Vagina (tissue), 2 donors: ENCODE measurements at places on chromosomes 1 and 21.

GRCh38 chr1:36689992-36690391 is 207.3 kb upstream of the CSF3R start:
- DNase-seq = no peak

- DNase-seq = no peak
These were observed 2.1 kb downstream of the MYOM3 start for GRCh38 chr1:24109686-24110475.

- DNase-seq = no peak
These were observed 46.8 kb upstream of the TARDBP start for GRCh38 chr1:10965546-10966226.

- DNase-seq = no peak
These were observed 28.6 kb upstream of the PLEKHG5 start for GRCh38 chr1:6519935-6520671.

DNA sequence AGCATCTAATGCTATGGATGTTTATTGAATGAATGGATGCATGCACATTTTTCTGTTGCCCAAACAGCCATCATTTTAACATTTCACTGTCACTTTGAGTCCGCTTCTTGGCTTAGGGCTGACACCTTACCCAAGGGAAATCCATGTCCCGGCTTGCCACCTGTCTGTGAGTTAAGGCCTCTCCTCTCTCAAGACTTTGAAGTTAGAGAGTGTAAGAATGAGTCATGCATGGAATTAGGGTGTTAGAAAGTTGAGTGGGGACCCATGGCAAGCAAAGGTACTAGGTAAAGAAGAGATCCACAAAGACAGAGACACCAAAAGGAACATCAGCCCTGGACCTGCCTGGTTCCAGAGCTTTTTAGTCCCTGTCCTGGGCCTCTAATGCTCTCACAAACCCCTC is 35.1 kb downstream of the ATP1A1 start:
- no peak for DNase-seq

DNA sequence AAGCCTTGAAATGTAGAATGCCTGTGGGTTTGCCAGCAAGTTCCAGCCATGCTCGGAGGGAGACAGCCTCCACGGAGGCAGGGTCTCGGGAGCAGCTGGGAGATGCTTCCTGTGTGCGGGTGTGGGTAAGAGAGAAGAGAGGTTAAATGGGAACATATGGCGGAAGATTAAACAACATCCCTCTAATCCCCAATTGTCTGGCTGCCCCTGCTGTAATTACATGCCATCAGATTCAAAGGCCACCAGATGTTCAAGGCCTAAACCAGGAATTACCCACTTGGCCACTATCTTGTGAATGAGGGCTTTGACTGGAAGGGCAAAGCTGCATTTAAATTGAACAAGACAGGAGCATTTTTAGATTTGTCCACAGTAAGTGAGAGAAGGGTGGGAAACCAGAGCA is 81.4 kb upstream of the BACE2 start:
- peak; percentile 34 for DNase-seq

GRCh38 chr1:75954586-75954985 is 22.4 kb upstream of the ASB17 start:
- no peak for DNase-seq

DNA sequence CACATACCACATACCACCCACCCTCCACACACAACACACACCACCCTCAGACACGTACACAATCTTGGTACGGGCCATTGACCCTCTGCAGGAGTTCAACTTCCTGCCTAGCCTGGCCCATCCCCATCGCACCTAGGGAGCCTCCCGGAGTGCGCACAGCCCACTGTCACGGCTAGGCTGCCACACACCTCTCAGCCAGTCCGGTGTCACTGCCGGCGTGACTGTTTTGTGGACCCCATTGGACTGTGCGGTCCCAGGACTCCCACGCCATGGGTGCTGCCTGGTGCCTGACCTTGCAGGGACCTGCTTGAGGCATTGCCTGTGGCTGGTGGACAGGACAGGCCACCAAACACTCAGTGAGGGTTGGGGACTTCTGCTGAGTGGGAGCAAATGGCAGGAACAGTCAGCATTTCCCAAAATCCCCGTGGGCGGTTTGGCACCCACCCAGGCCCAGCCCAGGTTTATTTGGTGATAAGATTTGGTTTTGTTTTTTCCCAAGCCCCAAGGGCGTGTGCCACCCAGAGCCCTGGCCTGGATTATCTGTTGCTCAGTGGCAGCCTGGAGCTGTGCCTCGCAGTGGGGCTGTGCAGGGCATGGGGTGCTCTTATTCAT is 27.7 kb downstream of the RAB7B start:
- no peak for DNase-seq

GRCh38 chr1:53254011-53254640 is 15.8 kb upstream of the MAGOH start:
- DNase-seq = no peak

DNA sequence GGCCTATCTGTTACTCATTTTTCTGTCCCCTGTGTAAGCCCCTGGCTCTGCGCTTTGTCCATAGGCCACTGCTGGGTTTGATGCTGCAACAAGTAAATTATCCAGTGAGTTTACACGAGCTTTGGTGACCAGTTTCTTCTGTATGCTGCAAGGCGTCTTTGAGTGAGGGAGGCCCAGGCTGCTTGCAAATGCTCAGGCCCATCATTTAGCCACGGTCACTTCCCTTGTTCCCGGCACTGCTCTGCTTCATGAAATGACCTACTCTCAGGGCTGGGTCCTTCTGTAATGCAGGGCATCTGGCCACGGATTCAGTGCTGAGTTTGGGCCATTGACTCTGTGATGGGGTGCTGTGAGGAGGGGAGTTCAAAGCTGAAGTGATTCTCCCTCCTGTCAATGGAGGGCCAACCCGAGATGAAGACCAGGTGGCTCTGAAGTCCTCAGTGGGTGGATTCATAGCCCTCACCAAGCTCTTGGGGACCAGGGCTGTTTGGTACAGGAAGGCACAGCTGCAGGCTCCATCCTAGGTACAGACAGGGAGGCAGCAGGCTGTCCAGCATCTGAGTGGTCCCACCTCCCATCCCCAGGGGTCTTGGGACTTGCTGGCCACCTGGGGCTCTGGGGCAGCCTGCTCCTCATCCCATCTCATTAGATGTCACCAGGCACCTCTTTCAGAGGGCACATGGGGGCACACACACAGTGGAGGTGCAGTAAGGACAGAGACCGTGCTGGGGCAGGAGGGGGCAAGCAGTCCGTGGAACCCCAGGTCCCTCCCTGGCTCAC is 21.7 kb downstream of the LHX4 start:
- DNase-seq = no peak

DNA sequence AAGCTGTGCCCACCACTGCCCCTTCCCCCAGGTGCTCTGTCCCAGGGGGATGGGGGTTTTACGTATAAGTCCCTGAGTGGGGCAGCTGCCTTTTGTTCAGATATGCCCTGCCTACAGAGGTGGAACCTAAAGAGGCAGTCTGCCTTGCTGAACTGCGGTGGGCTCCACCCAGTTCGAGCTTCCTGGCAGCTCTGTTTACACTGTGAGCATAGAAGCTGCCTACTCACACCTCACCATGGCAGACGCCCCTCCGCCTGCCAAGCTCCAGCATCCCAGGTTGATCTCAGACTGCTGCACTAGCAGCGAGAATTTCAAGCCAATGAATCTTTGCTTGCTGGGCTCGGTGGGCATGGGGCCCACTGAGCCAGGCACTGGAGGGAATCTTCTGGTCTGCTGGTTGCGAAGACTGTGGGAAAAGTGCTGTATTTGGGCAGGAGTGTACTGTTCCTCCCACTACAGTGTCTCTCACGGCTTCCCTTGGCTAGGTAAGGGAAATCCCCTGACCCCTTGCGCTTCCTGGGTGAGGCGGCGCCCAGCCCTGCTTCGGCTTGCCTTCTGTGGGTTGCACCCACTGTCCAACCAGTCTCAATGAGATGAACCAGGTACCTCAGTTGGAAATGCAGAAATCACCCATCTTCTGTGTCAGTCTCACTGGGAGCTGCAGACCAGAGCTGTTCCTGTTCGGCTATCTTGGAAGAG is 17.6 kb upstream of the RWDD3 start:
- no peak for DNase-seq

DNA sequence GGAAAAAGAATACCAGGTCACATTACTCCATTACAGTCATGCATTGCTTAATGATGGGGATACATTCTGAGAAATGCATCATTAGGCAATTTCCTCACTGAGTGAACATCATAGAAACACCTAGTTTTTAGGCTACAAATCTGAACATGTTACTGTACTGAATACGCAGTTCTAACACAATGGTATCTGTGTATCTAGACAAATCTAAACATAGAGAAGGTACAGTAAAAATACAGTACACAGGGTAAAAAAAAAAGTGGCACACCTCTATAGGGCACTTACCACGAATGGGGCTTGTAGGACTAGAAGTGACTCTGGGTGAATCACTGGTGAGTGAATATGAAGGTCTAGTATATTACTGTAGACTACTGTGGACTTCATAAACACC is 115.7 kb downstream of the AKT3 start:
- DNase-seq = no peak

DNA sequence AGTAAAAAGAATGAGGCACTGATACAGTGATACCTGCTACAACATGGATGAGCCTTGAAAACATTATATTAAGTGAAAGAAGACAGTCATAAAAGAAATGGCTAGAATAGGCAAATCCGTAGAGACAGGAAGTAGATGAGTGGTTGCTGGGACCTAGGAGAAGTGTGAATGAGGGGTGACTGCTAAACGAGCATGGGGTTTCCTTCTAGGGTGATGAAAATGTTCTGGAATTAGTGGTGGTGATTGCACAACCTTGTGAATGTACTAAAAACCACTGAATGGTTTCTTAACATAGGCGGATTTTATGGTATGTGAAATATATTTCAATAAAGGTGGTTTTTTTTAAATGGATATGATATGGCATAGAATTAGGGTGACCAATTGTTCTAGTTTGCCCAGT is 12.6 kb upstream of the SERINC2 start:
- DNase-seq = no peak

GRCh38 chr1:222583079-222583478 is 6.7 kb downstream of the TAF1A start:
- DNase-seq = no peak

GRCh38 chr1:212794561-212795014 is 2.9 kb downstream of the TATDN3 start:
- no peak for DNase-seq

GRCh38 chr1:169779970-169780369 is 14.7 kb downstream of the METTL18 start:
- DNase-seq = no peak

GRCh38 chr1:205325334-205325884 is 3.9 kb upstream of the NUAK2 start:
- DNase-seq = no peak

GRCh38 chr1:233313434-233314155 is 13.9 kb upstream of the MAP3K21 start:
- DNase-seq = no peak

DNA sequence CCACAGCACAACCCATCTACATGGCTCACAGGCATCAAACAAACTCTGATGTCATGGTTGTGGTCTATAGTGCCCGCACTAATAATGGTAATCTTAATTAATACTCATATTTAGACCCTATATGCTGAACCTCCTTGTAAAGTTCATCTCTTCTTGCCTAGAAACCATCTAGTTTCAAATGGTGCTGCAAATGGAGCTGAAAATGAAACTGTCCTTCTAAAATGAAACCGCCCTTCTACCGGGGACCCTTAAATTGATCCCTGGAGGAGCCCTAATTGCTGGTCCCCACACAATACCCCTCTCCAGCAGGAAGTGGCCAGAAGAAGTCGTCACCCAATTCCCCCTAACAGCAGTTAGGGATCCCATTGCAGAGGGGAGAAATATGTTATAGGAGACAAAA is 612.6 kb downstream of the MRPL39 start:
- no peak for DNase-seq

- DNase-seq = no peak
These were observed at the start of gene MLLT11 for GRCh38 chr1:151060007-151060656. Gene MLLT11 (plus strand): TSS chr1:151060397. CDS start chr1:151067225, 6,828 bp downstream.

DNA sequence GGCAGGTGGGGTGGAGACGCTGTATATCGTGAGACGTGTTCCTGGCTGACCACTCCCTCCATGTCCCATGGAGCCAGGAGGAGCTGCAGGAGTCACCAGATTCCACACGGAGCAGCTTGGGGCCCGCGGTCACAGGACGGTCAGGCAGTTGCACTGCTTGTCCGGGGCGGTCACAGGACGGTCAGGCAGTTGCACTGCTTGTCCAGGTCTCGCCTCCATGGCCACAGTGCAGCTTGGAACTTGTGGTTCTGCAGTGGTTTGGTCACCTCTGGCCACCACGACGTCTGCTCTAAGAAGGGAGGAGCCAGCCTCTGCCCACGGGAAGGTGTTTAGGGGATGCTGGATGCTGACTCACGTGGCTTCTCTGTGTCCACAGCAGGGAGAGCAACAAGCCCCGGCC is 33.0 kb downstream of the SLX9 start:
- DNase-seq = no peak

DNA sequence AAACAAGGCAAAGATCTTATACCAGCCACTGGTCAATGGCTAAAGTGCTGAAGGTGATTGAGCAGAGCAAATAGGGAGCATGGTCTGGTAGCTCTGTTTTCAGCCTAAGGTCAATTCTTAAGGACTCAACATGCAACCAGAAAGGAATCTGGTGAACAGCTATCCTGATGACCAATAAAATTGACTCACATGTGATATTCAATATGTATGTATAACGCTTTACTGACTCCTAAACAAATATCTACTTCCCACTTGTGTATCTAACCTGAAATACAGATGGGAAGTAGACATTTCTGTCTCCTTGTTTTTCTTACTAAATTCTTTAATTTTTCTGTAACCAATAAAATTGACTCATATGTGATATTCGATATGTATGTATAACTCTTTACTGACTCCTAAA is 24.9 kb upstream of the CTH start:
- DNase-seq = no peak
